Activated CD8-positive, alpha-beta memory T cell treated with anti-CD3 and anti-CD28 coated beads for 4 hours (primary cell): ENCODE measurements at places on chromosomes 5 and 9.

DNA sequence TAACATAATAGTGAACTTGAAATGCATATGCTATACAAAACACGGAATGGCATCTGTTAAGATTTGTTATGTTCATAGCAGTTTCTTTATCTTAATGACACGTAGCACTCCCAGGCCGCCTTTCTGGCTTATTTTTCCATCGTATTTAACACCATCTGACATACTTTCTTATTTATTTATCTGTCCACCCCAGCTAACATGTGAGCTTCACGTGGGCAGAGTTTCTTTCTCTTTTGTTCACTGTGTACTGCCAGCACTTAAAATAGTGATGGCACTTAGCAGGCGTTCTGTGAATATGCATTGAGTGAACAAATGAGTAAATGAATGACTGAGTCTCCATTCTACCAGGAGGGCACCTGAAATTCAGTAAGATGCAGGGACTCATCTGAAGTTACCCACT is 29.4 kb upstream of the SYNPO start:
- no peak for DNase-seq

GRCh38 chr9:2332663-2333062 is 288.9 kb upstream of the VLDLR start:
- no peak for DNase-seq

GRCh38 chr5:76521240-76521758 is 101.9 kb downstream of the F2RL2 start:
- DNase-seq, result no peak

GRCh38 chr9:117485176-117485575 is 70.3 kb upstream of the ASTN2 start:
- no peak for DNase-seq

DNA sequence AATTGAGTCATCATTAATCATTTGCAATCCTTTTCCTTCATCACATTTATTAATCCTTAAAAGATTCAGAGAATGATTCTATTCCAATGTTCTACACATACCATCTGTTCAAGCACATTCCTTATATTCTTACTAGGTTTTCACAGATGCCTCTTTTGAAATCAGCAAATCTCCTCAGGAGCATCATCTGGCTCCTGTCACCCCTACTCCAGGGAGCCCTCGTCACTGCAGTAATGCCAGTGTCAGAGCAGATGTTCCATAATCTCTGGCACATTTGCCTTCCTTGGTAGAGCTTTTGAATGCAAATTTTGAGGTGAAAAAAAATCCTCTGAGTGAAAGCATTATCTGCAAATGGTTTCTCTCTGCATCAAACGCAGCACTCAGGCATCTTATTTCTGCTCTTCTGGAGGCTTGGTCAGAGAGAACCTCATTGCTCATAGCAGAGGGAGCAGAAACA is 7.6 kb upstream of the KCNV2 start:
- DNase-seq, result no peak

DNA sequence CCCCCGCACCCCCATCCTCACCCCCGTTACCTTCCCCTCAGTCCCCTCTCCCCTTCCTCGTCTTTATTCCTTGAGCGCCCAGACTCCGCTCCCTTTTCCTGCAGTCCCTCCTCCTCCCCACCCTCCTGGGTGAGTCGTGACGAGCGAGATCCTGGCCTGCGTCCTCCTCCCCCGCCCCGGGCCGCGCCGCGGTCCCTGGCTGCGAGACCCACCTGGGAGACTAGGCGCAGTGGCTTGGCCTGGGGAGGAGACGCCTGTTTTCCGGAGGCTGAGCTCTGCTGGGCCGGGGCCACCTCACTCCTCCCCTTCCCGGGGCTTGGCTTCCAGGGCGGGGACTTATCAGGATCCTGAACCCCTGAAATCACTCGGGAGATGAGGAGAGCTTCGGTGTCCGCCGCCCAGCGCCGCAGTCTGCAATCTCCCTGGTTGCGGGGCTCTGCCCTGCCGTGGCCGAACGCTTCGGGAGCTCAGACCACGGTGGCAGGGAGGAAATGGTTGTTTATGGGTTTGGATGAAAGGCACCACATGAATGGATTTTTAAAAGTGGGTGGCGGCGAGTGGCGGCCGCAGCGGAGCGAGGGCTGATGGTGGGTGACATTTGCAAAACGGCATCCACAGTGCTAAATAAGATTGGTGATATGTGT is 984 bp downstream of the STXBP1 start:
- no peak for DNase-seq

DNA sequence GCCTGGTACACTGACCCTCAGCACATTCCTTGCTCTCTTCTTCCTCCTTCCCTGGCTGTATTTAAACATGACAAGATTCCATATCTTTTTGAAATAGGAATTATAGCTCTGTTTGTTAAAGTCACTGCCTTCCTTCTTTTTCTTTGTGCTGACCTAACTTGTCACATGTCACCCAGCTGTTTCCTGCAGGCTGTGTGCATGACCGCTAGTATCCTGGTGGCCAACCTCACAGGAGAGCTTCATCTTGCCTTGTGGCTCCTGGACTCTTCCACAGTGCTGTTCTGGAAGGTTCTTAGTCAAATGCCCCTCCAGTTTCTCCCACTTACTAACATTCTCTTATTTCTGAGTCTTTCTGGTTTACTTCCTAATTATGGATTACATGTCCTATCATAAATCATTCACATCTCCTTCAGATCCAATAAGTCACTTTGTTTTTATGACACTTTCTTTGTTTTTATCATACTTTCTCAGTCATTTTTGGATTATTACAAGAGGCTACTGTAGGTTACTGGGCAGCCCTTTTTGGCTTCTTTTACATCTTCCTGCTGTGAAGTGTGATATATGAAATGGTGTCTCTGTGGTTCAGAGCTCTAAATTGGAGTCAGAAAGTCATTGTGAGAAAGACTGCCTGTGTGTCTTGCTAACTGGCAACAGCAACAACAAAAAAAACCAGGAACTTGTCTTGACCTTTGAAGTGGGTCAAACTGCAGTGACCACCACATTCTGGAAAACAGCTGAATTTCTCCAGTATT is 463.6 kb upstream of the DAP start:
- DNase-seq, result no peak

- DNase-seq, result no peak
These were observed 112.6 kb downstream of the TMC1 start for GRCh38 chr9:72633966-72634365.

DNA sequence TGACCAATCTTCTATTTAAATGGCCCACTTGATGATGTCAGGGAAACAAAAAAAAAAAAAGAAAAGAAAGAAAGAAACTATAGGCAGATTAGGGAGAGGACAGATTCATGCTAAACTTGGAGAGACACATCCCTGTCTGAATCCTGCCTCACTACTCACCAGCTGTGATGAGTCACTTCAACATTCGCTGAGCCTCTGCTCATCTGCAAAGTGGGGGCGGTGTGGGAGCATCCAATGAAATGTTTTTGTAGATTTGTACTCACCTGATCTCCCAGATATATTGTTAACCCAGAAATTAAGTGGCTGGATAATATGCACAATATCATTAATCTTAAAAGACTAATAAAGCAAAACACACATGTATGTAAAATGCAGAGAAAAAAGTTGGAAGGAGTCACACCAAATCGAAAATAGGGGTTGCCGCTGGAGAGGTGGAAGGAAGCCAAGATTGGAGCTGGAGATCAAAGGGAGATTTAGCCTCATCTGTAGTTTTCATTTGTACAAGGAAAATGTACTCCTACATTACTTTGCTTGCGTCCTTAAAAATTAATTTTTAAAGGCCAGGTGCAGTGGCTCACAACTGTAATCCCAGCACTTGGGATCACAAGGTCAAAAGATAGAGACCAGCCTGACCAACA is 17.0 kb upstream of the ERGIC1 start:
- DNase-seq, result no peak

DNA sequence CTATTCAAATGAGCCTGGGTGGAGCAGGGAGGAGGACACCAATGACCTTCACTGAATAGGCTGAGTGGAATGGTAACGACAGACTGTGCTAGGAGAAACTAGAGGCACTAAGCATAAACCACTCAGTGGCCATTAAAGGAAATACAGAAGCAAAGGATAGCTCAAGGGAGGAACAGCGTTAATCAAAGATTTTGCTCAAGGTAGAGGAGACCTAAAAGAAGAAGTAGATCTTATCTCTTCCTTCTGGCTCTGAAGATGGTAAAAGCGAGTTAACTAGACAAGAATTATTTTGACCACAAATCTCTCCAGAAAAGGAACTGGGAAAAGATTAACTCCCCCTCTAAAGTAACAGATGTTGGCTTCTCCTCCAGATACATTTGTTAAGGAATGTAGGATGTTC is 299.6 kb downstream of the EPB41L4A start:
- no peak for DNase-seq

DNA sequence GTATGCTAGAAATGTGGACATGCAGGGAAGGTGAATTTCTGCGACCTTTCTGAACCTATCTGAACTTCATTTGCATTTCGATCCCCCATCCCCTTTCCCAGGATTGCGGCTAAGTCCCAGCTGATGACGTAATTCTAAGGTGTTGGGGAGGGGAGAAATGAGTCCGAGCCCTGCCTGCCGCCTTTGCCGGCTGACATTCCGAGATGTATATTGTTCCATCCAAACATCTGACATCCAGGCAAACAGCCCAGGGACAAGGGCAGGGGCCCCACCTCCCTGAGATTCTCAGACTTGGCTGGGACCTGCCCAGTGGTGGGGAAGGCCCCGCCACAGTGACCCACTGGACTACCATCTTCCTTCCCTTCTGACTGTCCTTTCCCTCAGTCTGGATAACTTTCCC is 494.6 kb downstream of the ENC1 start:
- no peak for DNase-seq

DNA sequence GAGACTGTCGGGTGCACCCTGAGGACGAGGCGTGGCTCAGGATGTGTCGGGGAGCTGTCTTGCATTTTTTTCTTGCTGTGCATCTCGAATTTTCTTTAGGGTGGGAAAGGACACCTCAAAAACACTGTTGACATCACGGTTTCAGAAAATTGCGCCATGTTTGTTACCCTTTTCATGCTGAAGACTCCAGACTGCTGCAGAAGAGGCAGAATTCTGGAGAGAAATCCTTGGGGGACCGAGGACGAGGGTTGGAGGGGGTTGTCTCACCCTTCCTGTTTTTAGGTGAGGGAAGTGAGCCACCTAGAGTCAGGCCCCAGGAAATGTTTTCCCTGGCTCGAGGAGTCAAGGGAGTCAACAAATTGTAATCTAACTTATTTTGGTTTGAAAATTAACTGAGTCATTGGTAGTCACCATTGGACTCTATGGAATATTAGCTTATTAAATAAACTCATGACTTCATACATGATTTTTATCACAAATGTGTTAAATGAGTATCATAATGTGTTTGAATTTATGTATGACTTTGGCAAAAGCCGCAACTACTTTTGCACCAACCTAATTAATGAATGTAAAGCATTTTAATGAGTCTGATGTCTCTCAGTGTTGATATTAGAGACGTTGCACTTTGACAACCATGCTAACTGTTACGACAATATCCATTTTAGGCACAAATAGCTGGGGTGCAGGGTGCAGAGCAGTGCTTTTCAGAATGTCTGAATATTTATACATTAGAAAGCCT is 724 bp upstream of the LYSMD3 start:
- peak; percentile 51 for DNase-seq

DNA sequence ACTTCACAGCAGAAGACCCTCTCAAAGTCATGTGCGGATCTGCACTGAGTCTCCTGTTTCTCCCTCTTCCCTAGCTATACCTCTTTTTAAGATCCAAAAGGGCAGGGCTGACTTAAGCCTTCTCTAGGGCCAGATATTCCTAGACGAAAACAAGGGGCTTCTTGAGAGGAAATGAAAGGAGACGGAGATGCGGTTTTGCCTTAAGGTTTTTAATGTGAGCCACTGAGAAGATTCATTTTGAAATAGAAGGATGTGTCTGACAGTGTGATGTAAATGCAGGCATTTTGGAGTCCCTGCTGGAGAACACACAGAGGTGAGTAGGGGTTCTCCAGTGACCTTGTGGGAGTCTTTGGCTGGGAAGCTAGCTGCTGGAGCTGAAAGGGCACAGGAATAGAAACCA is 15.6 kb upstream of the IL12B start:
- DNase-seq, result no peak

GRCh38 chr9:89553451-89554010 is 51.3 kb upstream of the GADD45G start:
- no peak for DNase-seq

GRCh38 chr9:121744687-121745395 is 93.4 kb downstream of the DAB2IP start:
- no peak for DNase-seq

DNA sequence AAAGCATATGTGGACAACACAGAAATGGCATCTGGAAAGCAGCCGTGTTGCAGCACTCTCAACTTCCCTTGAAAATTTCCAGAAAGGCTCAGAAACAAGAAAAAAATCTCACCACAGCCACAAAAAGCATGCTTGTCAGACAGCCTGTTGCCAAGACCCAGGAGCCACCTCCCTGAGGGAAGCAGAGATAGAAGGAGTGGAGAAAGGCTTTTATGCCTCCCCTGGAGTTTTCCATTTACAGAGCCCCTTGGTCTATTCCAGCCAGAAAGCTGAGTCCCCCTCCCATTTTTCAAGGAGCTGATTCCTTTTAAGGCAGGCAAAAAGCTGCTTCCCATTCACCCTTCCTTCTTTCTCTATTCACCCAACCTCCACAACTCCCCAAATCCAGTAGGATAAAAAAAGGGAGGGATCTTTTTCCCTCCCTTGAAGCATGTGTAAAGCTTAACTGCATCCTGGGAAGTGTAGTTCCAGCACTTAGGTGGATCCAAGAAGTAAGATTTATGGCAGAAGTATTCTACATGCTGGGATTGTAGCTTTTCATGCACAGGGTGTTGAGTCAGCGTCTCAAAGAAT is 37.1 kb upstream of the PALM2AKAP2 start:
- DNase-seq, result no peak

DNA sequence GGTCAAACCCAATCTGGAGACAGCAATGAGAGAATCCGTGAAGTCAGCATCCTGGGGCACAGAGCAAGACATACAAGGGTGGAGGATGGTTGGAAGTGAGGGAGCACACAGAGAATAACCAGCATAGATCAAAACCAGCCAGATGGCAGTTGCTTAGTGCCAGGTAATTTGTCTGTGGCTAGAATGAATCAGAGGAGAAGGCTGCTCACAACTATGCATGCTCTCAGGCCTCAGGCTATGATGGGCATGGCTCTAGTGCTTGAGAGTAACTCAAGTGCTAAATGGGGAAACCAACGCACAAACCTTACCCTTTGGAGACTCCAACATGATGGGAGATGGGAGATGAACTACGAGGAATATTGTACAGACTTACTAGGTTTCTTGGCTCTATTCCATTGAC is 160.8 kb downstream of the DMRT2 start:
- DNase-seq, result no peak

- no peak for DNase-seq
These were observed 6.6 kb downstream of the ITK start for GRCh38 chr5:157187046-157187754.

- no peak for DNase-seq
These were observed 24.9 kb upstream of the ANXA6 start for GRCh38 chr5:151182524-151182900.

DNA sequence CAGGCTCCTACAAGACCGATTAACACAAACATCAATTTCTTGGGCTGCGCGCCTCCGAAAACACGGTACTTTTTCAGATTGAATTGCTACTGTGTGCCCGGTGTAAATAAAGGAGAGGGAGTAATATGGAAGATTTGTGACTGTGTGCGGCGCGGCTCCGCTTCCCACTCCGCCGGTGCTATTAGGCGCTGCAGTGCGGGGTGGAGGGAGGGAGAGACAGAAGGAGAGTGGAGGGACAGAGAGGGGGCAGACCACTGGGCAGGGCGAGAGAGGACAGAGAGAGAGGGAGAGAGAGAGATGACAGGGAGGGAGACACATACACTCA is 24.7 kb upstream of the RNU6ATAC start:
- DNase-seq, result no peak
